ENCODE measurements at places on chromosomes 16 and 17. TPM values are rescaled to one million over a fixed set of nuclear protein-coding genes. Genes with fewer than 3 reads are reported as not detected.

GRCh38 chr16:86076606-86077005 is 177.6 kb downstream of the IRF8 start:
- DNase-seq, result no peak

DNA sequence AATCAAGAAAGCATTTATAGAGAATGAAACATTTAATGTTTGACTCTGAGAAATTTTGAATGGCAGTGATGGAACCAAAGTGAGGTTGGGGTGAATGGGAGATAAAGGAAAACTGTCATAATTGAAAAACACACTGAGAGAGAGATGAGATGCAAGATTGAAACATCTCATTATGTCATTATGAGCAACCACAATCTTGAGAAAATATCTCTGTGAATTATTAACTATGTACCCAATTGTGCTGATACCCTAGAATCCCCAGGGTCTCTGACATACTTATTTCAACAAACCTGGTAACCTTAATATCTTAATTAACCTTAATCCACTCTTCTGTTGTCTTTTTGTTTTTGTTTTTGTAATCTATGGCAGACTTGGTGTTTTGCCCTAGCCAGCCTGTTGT is 143.5 kb upstream of the HLF start:
- DNase-seq, result no peak

DNA sequence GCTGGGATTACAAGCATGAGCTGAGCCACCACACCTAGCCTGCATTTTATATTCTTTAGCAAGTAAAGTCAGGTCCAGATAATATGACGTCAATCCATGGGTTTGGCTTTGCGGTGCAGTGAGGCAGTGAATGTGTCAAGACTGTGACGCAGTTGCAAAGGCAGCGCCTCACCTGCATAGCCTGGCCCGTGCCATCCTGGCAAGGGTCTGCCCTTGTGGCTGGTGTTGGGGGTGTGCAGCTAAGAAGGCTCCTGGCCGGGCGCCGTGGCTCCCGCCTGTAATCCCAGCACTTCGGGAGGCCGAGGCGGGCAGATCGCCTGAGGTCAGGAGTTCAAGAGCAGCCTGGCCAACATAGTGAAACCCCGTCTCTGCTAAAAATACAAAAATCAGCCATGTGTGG is 7.0 kb downstream of the PDF start:
- DNase-seq, result no peak

DNA sequence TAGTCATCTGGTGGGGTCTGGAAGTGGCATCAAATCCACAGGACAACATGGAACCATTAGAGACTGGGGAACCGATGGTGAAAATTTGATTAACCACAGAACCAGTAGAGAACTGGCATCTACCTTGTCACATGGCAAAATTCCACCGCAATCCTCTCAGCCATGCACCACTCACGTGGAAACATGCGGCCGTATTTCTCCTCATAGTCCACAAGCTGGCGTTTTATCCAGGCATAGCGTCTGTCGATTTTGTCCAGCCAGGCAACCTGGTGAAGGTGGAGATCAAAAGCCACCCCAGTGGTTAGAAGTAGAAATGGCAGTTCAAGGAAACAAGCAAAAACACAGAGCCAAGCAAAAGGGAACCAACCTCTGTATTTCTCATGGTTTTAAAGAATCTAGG is 87.6 kb downstream of the VPS53 start:
- DNase-seq, result no peak

- no peak for DNase-seq
These were observed 3.9 kb upstream of the CRYBA1 start for GRCh38 chr17:29242790-29243189.

KRTAP2-3 gene
- total RNA-seq, result not detected

OTOA gene
- not detected for total RNA-seq

GRCh38 chr17:58741121-58741625 is 14.5 kb upstream of the PPM1E start:
- no peak for DNase-seq

GRCh38 chr16:81635063-81635937 is 143.8 kb upstream of the PLCG2 start:
- no peak for DNase-seq

RNFT1 gene
- total RNA-seq, result 15.9 TPM

DNA sequence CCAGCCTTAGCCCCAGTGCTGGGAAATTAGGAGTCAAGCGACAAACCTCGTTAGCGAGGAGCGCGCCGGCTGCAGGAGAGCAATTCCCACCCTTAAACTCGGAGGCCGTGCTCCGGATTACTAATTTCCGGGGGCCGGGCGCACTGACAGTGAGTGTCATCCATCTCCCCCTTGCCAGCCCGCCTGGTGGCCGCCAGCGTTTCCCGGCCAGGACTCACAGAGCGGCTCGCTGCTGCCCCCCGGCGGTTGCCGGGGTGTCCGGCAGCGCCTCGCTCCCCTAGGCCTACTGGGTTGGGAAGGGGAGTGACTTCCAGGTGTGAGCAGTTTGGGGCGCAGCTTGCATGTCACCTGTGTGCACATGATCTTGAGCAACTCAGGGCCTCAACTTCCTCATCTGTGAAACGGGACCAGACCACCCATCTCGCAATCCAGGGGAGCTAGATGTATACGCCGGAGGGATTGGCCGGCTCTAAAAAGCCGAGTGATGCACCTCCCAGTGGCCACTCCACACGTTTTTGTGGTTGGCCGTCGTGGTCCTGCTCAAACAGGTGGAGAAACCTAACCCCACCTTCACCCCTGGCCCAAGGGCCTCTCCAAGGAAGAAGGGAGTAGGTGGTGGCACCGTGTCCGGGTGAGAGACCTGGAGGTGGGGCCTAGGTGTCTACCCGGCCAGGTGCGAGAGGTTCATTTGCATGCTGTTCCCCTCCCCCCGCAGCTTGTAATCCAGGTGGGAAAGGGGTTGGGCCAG is 2.5 kb upstream of the GSE1 start:
- peak; percentile 88 for DNase-seq

CDH16 gene
- 0.13 TPM for total RNA-seq

SEZ6 gene
- total RNA-seq, result not detected

SULT1A4 gene
- total RNA-seq, result 9.5 TPM

- DNase-seq, result no peak
These were observed 29.2 kb downstream of the TRIM25 start for GRCh38 chr17:56884483-56885311.

- DNase-seq, result no peak
These were observed 16.3 kb downstream of the SOX9 start for GRCh38 chr17:72137161-72137560.

KRTAP17-1 gene
- total RNA-seq, result not detected

DNA sequence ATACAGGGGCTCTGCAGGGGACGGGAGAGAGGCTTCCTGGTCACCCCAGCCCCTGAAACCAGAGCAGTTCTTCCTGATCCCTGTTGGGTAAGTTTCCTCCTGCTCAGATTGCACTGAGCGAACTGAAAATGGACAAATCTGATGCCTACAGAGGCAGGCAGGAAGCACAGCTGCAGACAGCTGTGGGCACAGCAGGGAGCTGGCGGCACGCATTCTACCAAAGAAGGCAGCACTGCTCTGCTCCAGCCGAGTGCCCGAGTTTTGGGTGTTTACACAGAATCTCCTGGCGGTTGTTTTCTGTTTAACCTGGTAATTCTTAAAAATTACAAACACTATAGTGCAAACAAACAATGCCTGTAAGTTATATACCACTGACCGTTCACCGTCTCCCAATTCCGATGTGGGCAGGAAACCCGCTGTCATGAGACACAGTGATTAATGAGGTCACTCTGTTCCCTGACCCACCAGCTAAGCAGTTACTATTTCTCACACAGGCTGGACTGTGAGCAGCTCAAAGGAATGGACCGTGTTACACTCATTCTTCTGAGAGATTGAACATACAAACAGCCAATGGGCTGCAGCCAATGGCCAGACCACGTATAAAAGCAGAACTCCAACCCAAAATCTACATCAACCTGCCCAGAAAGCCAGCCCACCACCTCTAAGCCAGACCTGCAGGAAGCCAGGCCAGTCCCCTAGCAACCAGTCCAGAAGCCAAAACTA is 25.5 kb downstream of the NSMCE1 start:
- DNase-seq, result peak; percentile 60

DNA sequence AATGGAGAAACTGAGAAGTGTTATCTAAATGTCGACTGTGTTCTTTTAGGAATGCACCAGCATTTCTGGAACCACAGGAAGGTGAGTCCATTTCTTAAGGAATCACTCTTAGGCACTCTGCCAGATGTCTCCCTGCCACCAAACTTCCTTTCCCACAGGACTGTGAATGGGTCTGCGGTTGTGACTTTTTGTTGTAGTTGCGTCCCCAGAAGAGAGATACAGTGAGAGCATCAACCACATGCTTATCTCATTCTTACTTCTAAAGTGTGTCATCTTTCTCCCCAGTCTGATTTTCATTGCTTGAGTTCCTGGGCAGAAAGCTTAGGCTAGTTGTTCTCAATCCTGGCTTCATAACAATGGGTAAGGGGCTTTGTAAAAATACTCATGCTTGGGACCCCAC is 13.4 kb downstream of the ITPRIPL2 start:
- DNase-seq, result no peak

DNA sequence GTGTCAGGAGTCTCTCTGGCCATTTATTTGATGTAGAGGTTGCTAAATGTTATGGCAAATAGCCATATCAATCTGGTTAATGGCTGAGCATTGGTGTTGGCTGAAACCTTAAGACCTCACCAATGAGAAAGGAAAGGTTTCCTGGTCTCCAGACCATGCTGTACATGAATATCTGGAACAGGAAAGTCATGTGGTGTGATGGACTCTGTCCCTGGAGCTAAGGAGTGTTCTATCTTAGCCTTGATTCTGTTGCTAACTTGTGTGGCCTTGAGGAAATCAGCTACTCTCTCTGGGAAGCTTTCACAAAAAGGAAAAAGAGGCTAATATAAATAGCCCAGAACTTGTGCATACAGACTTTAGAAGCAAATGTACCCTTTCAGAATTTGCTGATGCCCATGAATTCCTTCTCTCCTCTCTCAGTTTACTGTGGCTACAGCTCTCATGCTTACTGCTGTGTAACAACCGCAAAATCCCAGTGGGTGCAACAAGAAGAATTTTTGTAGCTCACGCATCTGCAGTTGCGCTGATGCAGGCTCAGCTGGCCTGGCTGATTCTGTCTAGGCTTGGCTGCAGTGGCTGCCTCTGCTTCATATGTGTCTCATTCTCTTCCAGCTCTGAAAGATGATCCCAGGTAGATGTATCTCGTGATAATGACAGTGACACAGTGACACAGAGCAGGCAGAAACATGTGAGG is 287.5 kb downstream of the NPIPA8 start:
- DNase-seq, result no peak

DNA sequence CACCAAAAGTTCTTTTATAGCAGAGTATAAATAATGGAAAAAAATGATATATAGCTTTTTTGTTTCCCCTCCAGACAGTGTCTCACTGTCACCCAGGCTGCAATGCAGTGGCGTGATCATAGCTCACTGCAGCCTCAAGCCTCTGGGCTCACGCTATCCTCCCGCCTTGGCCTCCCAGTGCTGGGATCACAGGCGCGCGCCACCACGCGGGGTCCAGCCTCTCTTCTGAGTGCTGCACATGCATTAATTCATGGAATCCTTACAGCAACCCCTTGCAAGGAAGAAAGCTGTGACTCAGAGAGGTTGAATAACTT is 18.0 kb upstream of the ZNF629 start:
- no peak for DNase-seq

GJD3 gene
- 1.3 TPM for total RNA-seq

RPL27 gene
- total RNA-seq, result 675 TPM

KREMEN2 gene
- total RNA-seq, result not detected

DNA sequence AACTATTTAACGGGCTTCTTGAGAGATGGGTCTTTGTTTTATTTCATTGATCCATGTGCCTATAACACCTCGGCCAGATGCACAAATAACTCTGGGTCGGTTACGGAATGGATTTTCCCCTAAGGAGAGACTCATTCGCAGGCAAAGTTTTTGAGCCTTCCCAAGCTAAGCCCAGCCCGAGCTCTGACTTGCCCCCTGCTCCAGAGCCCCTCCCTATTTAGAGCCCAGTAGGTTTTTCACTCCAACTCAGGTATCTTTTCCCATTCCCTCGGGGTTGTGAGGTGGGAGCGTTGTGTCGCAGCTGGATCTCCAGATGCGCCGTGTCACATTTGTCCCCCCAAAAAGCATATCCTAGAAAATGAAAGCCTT is 812 bp upstream of the MYOCD start:
- DNase-seq, result no peak

GRCh38 chr16:11128211-11129141 is 127.5 kb downstream of the SOCS1 start:
- peak; percentile 85 for DNase-seq

CRYBA1 gene
- not detected for total RNA-seq

PIMREG gene
- 0.59 TPM for total RNA-seq

- no peak for DNase-seq
These were observed 72.5 kb downstream of the C16orf95 start for GRCh38 chr16:87244636-87245197.

MGAT5B gene
- total RNA-seq, result not detected

SMPD3 gene
- total RNA-seq, result 0.13 TPM

DNA sequence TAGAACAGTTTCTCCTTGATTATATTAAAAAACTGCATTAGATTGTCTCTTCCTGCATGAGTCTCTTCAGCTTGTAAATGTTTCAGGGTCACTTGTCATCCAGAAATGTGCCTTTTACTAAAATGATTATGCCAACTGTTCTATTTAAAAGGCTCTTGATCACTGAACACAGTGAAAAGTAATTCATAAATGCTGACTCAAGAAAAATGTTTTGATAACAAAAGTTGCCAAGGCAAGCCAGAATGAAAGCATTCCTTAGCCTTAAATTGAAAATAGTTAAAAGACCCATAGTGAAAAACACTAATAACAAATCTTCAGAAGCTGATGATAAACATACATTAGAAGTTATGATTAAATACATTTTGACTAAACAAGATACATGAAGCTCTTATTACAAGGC is 356.0 kb upstream of the KIF2B start:
- no peak for DNase-seq

DNA sequence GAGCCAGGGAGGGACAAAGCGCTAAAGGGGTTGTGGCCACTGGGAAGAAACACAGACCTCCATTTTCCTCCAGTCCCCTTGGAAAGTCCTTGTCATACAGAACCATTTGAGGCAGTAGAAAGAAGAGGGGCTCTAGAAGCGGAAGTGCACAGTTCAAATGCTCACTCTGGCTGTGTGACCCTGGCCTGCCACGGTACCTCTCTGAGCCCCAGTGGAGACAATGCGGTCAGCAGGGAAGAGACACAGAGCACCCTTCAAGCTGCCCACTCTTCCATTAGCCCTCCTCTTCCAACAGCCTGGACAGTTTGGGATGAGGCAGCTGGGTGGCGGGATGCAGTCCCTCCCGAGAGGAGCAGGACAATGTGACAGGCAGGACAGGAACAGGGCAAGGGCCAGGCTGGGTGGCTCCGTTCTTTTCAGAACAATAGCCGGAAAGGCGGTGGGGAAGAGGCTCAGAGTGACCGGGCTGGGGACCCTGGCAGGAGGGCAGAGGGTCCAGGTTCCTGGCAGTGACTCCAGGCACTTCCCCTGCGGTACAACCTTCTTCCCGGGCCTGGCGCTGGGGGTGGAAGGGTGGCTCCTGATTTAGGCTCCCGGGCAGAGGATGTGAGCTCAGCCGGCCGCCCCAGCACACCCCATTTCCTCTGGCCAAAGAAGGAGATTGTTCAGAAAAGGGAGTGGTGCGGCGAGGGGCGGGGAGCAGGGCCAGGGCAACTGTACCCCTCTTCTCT is 5.6 kb downstream of the CASKIN2 start:
- DNase-seq, result peak; percentile 74

- DNase-seq, result no peak
These were observed 786.1 kb downstream of the KCNJ2 start for GRCh38 chr17:70955441-70955840.

HSF4 gene
- total RNA-seq, result 62.9 TPM

BCL7C gene
- 28.8 TPM for total RNA-seq

- no peak for DNase-seq
These were observed 934 bp upstream of the AOC2 start for GRCh38 chr17:42843358-42843934.

MYADML2 gene
- total RNA-seq, result 3.5 TPM

ALOX12 gene
- total RNA-seq, result not detected

- no peak for DNase-seq
These were observed 3.6 kb upstream of the CCDC154 start for GRCh38 chr16:1447965-1448364.
